ENCODE measurements at places on chromosomes 7 and 10.

GRCh38 chr10:30751678-30752331, 122.3 kb upstream of the LYZL2 start:
- DNase-seq, result peak; percentile 69

DNA sequence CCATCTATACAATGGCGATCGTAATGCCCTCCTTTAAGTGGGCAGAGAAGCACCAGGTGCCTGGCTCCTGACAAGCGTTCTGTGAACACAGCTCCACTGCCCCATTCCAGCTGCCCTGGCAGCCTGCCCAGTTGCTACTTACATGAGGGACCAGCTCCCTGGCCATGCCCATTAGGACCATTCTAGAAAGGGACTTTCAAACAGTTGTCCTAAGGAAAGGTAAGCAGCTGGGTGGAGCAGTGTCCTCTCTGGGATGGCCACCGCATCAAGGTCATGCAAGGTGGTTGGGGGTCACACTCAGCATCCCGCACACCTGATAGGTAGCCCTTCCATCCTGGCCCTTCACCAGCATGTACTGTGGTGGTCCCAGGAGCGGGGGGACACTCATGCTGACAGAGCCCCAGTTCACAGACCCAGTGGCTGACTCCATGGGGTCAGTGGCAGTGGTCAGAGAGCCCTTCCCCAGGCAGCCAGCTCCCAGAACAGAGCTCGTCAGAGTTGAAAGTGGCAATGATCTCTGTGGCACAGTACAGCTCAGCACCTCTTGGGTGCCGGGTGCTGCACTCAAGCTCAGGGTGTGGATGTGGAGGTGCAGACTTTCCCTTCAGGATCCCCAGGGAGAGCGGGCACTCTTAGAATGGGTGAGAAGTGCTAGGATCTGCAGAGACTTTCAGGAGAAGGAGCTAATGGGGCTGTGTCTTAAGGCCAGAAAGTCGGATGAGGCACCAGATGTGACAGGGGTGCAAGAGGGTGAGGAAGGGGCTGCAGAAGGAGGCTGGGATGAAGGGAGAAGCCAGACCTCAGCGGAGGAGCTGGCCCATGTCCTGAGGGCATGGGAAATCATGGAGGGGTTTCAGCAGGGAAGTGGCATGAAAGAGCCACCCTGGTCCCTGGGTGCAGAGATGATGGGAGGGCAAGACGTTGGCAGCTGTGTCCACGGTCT, 10.9 kb downstream of the MMRN2 start:
- DNase-seq, result no peak

DNA sequence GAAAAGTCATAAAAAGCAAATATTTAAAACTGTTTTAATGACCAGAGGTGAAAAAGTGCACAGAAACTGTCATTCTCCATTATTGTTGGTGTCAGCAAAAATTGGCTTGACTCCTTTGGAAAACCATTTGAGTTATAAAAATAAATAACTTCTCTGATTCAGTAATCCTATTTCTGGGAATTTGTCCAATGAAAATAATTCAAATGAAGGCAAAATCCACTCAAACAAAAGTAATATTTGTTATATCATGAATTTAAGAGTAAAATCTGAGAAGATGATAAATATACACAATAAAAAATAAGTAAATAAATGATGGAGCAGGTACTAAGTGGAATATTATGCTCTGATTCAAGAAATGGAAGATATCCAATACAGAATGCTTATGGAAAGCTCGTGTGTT, 326.6 kb upstream of the KLF6 start:
- no peak for DNase-seq

DNA sequence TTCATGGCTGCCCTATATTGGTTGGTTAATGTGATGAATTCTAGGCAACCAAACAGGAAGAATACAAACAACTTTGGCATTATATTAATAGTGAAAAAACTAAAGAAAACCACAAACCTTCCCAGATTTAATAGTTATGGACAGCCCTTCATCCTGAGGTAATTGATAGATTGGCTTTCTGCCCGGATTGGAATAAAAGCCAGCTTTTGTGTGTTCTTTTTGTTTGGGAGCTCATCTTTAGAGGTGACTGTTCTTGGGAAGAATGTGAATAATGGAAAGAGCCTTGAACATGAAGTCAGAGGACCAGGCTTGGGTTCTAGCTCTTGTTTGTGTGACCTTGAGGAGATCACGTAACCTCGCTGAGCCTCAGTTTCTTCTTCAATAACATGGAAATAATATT, 92.3 kb downstream of the VTI1A start:
- DNase-seq, result no peak

- no peak for DNase-seq
These were observed at the start of gene TMEM72 for GRCh38 chr10:44911081-44911540. Gene TMEM72, plus strand, starts transcription at chr10:44911337. Its CDS starts 176 bp downstream, at chr10:44911513.

DNA sequence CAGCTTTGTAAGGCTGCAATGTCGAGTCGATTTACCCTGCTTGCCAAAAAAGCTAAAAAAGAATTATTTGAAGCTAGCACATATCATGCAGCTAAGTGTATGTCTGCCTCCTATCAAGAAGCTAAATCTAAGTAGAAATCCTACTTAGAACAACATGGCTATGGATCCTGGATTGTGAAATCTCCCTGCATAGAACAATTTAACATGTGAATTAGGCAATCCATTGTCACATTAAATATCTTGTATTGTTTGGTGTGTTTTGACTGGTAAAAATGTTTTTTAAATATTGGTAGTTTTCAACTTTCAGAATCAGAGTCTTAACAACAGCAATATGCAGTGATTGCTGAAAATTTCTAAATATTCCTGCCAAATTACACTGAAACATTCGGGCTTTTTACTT, 73.3 kb downstream of the SKIDA1 start:
- no peak for DNase-seq

- no peak for DNase-seq
These were observed 87.8 kb downstream of the DYNC2I1 start for GRCh38 chr7:158944195-158944594.

GRCh38 chr10:114526126-114526503, 121.8 kb upstream of the AFAP1L2 start:
- no peak for DNase-seq

DNA sequence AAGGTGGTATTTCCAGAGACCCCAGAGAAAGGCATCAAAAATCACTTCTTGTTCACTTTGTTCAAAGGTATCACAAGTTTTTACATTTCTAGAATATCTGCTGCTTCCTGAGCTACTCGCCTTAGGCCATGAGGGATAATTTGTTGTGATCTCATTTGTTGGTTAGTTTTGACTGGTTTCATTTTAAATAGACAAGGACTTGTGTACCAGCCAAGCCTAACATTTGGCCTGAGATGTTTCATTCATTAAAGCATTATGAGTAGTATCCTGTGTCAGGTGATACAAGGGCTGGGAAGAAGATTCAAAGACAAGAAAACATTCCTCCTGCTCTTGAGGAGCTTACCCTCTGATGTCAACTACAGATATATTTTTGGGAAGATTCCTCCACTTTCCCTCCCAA, 170.3 kb upstream of the FAM171A1 start:
- no peak for DNase-seq

DNA sequence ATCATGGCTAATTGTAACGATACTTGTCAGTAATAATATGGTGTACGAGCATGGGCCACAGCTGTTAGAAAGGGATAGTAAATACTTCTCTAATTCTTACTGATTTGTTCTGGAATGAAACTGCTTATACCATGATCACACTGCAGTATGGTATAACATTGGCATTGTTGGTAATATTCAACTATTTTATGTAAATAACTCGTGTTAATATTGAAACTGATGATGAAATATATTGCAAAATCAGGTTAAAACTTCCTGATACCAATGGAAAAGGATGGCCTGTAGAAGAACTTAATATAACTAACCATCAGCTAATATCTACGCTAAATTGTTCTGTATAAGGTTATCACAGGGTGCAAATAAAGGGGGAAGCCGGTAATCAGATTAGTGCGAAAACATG, 10.3 kb downstream of the OR2A14 start:
- no peak for DNase-seq

GRCh38 chr7:114916261-114916892, 5.5 kb upstream of the MDFIC start:
- no peak for DNase-seq

- DNase-seq, result no peak
These were observed 704.0 kb upstream of the IGFBP3 start for GRCh38 chr7:46625032-46625431.

- no peak for DNase-seq
These were observed 24.1 kb upstream of the SEMA3A start for GRCh38 chr7:84218681-84219080.

DNA sequence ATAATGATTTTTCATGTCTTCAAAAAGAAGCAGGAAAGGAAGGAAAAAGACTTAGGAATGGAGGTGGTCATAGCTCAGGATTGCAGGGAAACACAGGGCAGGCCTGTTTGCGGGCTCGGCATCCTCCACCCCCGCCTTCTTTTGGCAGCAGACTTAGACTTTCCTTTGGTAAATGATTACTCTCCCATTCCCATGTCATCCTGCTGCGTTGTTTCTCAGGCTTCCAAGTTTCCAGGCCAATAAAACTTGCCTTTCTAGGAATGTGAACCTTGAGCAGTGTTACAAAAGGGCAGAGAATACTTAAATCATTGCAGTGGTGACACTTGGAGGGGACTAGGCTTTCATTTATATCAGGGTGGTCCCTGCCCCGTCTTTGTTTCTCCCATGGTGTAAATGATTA, 34.0 kb upstream of the DGKB start:
- DNase-seq, result no peak

- no peak for DNase-seq
These were observed 5.9 kb downstream of the EBF3 start for GRCh38 chr10:129958148-129958628.

- peak; percentile 32 for DNase-seq
These were observed 45.0 kb downstream of the ALOX5 start for GRCh38 chr10:45418849-45419675.

DNA sequence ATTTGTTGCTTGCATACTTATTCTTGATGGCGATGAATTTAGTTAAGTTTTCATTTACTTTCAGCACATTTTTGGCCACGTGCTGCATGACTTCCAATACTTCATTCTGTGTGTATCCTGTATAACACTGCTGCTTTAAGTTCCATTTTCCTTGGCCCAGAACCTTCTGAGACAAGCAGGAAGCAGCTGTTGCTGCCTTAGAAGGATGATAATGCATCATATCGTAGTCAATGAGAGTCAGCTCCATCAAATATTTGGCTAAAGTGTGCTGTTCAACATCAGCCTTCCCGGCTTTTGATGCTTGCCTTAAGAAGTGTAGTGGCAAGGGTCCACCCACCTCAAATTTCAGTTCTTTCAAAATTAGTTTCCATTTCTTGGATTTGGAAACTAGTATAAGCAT, 59.2 kb upstream of the GLCCI1 start:
- DNase-seq, result no peak

DNA sequence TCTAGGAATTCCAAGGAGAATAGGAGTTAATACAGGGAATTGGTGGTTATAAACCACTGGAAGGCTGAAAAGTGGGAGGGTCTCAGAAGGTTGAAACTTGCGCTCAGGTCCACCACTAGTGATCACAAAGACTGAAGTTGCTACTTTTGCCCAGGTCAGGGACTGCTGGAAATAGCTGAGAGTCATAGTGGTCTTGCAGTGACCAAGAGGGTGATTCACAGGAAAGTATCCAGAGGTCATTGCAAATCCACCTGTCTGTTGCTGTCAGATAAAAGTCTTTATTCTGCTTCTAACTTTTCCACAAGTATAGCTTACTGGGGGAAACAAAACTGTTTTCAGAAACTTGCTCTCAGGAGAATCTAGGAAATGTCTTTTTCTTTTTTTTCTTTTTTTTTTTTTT, 211.5 kb upstream of the PRSS1 start:
- DNase-seq, result no peak

- no peak for DNase-seq
These were observed 11.0 kb downstream of the NXPH1 start for GRCh38 chr7:8444468-8444769.

DNA sequence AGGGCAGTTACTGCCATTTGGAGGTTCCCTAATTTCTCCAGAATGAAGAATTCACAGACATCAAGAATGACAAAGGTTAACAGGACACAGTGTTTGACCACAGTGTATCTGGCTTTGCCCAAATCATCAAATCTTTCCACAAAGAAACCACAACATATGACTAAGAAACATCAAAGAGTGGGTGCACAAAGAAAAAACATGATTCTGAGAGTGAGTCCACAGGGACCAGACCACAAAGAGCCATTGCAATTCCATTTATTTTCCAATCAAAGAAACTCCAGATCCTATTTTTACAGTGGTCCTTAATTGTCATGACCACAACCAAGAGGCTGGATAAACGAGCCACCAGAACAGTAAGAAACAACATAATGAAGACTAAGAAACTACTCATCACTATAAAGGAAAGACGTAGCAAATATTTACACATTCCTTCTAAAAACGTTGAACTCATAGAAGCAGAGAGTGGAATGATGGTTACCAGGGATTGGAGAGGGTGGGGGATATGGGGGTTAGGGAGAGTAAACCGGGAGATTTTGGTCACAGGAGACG, 286.5 kb downstream of the DOCK4 start:
- no peak for DNase-seq

- DNase-seq, result no peak
These were observed 115.3 kb upstream of the FAM171A1 start for GRCh38 chr10:15486404-15486803.

GRCh38 chr7:128352153-128352537, 8.4 kb upstream of the RBM28 start:
- DNase-seq, result no peak

DNA sequence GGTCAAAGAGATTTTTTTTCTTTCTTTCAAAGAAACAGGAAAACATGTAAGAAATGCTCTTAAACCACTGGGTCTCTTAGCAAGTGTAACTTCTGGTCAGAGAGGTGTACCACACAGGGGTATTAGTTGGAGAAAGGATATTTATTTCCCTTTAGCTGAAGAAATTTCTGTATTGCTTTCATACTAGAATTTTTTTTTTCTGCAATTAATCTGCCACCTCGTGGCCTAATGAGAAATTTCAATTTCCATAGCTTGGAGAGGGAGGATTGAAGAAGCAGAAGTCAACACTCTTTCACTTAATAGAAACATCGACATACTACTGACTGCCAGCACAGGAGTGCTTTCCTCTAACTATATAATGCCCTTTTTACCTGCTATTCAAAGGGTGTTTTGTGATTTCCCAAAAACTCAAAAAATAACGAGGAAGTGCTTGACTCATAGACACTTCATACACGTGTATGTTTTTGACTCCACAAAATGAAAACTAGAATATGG, 177.6 kb upstream of the NAMPT start:
- DNase-seq, result no peak

- DNase-seq, result no peak
These were observed 198.9 kb downstream of the WDR37 start for GRCh38 chr10:1255118-1255517.

DNA sequence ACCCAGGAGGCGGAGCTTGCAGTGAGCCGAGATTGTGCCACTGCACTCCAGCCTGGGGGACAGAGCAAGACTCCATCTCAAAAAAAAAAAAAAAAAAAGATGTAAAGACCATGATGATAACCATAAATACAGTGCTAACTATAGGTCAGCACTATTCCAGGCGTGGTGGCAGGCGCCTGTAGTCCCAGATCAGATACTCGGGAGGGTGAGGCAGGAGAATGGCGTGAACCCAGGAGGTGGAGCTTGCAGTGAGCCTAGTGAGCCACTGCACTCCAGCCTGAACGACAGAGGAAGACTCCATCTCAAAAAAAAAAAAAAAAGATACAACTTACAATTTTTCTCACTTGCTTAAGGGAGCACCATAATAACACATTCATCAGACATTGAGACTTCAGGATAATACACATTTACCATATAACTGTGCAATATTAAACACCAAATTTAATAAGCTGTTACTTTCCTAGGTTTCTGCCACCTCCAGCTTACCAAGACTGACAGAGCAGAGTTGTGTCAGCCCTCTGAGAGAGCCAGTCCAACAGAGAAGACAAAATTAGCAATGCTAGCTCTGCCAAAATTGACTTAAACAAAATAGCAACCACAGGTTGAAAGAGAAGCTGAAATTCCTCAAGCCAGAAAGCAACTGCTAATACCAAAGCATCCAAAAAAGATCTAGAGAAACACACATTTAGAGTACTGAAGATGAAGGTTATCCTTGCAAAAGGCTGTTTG, 8.2 kb downstream of the DNA2 start:
- no peak for DNase-seq

Measured in stimulated activated CD4-positive, alpha-beta T cell treated with anti-CD3 and anti-CD28 coated beads, Interleukin-2, amount 100 ng/mL, for 48 hours (primary cell).